ENCODE measurements at places on chromosomes 4 and X. TPM values are rescaled to one million over a fixed set of nuclear protein-coding genes. Genes with fewer than 3 reads are reported as not detected.

DNA sequence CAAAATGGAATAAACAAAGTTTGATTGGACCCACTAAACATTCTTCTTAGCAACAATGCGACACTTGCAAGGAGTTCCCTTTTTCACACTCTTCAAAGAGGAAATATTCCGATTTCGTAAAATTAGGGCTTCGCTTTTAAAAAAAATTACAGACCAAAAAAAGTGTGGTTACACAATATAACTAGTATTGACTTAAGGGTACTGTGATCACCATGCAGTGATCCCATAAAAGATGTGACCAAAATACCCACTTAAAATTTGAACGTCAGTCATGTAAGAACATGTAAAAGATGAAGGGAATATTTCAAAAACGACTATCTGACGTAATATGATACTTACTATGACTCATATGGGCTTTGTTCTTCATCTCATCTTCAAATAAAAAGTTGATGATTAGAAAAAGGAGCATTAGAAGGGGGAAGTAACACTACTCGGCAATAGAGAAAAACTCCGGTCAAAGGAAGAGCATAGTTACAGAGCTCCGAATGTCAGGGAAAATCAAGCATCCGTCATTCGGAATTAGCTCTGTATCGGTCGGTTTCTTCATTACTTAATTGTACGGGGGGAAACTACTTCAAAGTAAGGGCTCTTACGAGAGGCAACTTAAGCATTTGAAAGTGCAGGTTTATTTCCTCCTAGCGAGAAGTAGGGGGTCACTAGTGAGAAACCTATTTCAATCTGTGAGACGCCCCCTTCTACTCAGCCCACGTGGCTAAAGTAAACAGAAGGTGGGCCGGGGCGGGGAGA is 1.3 kb upstream of the TET2 start:
- no peak for DNase-seq

- DNase-seq: no peak
Observed at GRCh38 chrX:103774070-103774642, 2.5 kb upstream of the PLP1 start.

DNA sequence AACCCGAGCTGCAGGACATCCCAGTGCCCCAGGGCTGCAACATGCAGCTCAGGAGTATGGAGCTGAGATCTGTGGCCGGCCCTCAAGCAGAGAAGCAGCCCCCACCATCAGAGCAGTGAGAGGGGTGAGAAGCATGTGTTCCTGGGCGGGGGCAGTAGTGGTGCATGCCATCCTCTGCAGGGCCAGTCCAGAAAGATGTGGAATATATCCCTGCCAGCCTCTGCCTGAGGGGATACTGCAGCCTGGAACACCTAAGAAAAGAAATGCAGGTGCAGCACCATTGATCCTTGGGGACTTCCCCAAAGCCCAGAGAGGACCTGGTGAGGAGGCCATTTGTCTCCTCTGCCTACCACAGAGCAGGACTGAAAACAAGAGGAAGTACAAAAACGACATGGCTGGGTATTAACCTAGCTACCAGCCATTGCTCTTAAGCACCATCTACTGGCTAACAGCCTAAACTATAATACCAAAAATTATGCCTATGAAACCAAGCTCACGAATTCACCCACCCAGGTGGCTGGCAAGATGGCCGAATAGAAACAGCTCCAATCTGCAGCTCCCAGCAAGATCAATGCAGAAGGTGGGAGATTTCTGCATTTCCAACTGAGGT is 158.8 kb downstream of the ADGRA3 start:
- no peak for DNase-seq

DNA sequence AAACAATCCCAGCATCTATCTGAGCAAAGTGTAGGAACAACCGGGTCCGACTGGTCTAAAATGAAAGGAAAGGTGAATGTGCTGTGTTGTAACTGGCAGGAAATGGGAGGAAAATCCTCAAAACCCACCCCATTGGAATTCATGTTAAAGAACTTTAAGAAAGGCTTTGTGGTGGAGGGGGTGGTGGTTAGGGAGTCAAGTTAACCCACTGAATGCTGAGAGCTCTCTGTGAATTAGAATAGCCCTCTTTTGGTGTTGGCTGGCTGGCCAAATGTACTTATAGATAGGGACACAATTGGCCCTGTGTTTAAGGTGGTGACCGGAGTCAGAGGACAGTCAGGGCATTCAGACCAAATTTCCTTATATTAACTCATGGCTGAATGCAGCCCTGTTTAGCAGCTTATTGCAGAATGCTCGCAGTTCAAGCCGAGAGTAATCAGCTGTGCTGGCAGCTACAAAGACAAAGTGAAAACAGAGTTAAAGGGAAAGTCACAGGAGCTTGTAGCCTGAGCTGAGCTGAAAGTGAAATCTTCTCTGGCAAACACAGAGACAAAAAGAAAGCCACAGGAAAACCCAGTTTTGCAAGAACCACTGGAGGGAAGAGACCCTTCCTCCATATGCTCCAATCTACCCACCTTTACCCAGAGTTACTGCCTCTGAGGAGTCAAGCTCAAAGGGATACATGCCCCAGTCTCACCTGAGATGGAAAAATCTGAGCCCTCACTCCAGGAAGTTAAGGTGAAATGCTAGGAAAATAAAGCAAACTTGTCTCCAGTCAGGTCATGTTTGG is 38.5 kb upstream of the UGT2B7 start:
- DNase-seq: no peak

DNA sequence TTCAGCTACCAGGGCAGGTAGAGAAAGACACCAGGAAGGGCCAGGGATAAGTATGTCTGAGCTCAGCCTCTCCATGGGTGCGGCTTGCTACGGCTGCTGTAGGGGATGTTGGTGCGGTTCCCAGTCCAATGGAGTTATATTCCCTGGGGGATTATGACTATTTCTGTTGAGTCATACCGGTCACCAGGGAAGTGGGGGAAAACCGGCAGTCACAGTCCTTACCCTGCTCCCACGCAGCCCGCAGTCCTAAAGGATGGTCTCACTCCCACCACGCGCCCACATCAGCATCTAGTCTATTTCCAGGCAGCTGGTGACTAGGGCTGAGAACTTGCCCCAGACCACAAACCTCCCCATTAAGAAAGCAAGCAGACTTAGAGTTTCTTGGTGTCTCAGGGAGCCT is 191.6 kb downstream of the VEGFC start:
- DNase-seq: no peak

IL13RA1 gene
- polyA plus RNA-seq: 27.0 TPM
